ENCODE measurements at places on chromosomes 12 and 14.

DNA sequence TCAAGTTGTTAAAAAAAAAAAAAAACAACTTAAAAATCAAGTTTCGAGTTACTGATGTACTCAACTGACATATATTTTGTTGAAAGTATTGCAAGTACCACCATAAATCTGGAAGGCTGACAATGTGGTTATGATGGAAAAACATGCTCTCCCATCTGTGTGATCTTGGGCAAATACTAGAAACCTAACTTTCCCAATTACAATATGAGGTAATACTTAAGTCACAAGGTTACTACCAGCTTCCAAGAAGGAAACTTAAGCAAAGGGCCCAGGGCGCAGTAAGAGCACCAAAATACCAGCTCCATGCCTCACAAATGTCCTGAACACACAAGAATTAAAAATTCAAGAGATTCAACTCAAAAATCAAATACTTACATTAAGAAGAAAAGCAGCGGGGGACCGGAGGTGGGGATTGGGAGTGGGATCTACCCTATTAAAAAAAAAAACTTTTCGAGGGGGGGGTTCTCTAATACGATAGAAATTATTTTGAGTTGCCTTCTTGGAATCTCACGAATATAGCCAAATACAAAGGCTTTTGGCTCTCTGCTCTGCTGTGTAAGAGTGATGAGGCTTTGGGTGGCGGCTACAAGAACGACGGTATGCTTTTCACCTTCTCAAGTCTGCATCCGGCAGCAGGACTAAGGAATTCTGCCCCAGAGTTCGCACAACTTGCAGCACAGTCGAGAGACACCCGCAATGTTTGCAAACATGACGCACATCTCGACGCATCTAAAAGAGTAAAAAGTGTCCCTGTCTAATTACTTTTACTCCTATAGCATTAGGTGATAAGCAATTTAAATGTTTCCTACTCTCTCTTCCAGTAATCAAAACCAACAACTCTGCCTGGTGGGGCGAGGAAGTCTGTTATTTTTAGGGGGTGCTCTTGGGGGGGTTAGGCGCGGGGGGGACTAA lies 1.1 kb downstream of the SAV1 start:
- DNase-seq, result peak; percentile 55

- no peak for DNase-seq
These were observed 29.5 kb upstream of the FBXO34 start for GRCh38 chr14:55241673-55242072.

- no peak for DNase-seq
These were observed 2.5 kb downstream of the SSPN start for GRCh38 chr12:26197832-26198231.

GRCh38 chr14:99137913-99138571 lies 134.0 kb downstream of the BCL11B start:
- DNase-seq, result no peak

DNA sequence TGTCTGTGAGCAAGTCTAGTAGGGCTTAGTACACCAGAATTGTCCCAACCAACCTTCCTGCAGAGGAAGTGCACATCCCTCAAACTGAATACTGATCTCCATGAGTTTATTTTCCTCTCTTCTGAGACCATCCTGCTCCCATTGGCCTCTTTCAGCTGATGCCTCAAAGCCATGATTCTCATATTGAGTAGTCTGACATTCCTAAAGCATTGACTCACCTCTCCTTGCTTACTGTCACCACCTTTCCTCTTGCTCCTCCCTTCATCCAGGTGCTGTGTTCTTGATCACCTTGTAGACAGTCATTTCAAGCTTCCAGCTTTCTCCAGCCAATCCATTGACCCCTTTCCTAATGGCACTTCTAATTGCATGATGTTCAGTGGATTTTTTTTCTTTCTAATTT lies 583.7 kb upstream of the USP15 start:
- no peak for DNase-seq

- DNase-seq, result no peak
These were observed 100.5 kb upstream of the RFLNA start for GRCh38 chr12:124194264-124194892.

DNA sequence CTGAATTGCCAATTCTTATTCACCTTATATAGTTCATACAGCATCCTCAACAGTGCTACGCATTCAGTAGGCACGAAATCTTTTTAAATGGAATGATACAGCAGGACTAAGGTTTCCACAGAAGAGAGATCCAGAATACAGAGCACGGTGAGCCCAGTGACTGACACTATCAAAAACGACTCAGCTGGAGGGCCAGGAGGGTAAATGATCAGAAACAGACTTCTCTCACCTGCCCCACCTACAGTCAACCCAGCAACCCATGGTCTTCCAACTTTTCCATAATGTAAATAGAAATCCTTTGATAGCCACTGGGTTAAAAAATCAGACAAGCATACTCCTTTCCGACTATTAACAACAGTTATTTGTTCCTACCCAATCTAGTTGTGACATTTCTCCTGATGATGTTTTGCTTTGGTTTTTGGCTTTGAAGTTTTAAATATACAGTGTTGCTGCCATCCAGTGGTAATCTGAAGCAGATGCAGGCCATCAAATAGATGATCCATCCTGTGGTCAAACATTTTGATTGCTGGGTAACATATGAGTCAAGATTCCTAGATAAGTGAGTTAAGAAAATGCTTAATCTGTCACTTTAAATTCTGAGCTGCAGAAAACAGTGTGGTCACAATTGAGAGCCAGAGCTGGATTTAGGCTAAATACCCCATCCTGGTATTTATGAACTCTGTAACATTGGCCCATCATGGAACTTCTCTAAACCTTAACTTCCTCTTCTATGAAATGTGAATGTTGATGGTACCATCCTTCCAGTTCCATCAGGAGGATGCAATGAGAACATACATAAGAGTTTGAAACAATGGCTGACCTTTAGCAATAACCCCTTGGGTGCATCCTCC lies 42.0 kb downstream of the GPHB5 start:
- DNase-seq, result peak; percentile 48

GRCh38 chr12:127241072-127241817 lies 1025.7 kb upstream of the TMEM132C start:
- DNase-seq, result no peak

DNA sequence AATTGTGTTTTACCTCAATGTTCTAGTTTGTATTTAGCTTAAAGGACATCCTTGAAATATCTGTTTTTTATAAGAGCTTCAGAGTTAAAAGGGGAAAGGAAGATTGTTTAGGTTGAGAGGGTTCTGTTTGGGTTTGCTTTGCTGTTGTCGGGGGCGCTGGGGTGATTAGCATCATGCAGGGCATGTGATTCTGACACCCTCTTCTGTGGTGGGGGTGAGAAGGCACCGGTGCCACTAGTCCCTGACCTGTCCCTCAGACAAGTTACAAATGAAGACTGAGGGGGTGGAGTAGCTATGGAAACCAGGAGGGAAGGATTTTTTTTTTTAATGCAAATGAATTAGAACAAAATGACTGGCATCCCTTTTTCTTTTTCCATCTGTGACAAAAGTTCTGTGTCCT lies 291.3 kb downstream of the RPAP3 start:
- no peak for DNase-seq

GRCh38 chr14:81633496-81633895 lies 99.8 kb upstream of the SEL1L start:
- no peak for DNase-seq
